ENCODE measurements at places on chromosomes 3 and 15.

DNA sequence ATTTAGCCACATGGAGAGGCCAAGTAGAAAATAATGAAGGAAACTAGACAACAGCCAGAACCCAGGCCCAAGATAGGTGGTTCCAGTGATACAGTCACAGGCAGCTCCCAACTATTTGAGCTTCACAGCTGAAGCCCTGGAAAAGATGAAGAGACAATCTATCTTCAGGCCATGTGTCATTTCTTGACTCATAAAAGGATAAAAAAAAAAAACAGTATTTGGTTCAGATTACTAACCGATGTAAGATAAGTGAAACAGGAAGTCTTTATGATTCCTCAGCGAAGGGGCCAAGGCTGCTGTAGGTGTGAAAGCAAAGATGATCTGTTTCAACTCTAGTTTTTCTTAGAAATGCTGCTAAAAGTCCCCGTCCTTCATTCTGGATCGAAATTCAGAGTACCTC lies 394.6 kb downstream of the ZNF385D start:
- no peak for DNase-seq

DNA sequence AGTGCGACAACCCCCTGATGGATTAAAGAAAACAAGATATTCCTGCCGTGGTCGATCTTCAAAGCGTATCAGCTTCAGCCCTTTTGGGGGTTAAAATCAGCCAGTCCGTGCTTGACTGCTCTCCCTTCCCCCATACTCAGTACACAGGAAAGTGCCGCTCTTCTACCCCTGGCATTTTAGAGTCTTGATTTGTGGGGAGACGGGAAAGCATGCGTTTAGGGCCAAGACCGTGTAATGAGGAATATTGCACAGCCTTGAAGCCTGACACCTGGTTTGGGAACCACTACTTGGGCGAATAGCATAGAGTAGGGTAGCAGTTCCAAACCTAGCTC lies 540 bp upstream of the EDC3 start:
- no peak for DNase-seq

GRCh38 chr3:169980055-169980454 lies 13.4 kb downstream of the SEC62 start:
- no peak for DNase-seq

DNA sequence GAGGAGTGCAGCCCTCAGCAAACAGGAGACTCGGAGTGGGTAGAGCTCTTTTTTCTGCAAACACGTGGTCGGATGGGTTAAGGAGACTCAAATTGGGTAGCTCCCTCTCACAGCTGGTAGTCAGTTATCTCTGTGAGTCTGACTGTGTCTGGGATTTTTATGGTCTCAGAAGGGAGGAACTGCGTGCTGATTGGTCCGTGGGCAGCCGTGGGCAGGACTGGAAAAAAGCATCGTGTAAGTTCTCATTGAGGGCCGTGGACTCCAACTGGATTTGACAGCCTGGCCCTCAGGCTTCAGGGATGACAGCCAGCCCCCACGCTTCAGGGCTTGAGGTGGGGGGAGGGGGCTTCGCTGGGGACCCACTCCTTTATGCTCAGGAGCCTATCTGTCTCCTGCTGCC lies 463.9 kb downstream of the EPHA3 start:
- no peak for DNase-seq

GRCh38 chr15:79015416-79015815 lies 70.6 kb upstream of the CTSH start:
- DNase-seq = no peak

- DNase-seq = peak; percentile 84
These were observed 4.1 kb downstream of the CELF6 start for GRCh38 chr15:72315706-72316370.

GRCh38 chr3:74845081-74845480 lies 230.6 kb upstream of the CNTN3 start:
- DNase-seq = no peak

DNA sequence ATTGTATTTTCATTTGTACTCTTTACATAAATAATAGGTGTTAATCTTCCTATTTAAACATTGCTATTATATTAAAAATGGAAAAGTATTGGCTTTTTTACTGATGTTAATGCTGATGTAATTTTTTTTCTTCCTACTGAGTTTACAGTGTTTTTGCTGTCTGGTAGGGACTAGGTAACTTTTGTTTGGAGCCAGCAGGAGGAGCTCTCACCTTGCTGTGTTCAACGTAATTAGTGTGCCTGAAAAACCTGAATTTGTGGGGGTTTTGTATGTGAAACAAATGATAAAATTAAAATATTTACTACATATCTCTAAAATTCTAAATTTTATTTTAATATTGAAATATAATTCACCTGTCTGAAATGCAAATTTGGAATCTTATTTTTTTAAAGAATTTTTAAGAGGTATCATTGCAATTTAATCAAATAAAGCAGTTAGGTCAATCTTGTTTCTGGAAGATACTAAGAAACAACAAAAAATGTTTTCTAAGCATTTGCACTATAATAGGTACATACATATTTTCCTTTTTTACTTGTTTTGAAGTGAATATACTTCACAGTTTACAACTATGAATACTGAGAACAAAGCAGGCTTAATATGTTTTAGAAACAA lies 48.8 kb downstream of the EPHA6 start:
- DNase-seq = peak; percentile 59

GRCh38 chr3:113695431-113695785 lies 1.0 kb downstream of the USF3 start:
- DNase-seq = no peak

DNA sequence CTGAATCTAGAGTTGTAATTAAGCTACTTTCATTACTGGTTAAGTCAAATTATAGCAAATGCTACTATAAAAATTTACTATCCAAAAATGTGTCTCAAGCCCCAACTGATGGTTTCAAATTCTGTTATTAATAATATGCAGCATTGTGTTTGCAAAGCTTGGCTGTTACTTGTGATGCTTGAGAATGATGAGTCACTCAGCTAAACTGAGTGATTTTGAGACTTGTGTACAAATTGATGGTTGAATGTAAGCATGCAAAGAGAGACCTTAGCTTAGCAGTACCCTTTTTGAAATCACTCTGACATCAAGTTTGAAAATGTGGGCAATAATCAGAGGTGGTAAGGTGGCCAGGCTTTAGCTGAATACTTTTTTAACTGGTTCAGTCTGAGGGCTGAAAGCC lies 27.6 kb downstream of the OPA1 start:
- no peak for DNase-seq

DNA sequence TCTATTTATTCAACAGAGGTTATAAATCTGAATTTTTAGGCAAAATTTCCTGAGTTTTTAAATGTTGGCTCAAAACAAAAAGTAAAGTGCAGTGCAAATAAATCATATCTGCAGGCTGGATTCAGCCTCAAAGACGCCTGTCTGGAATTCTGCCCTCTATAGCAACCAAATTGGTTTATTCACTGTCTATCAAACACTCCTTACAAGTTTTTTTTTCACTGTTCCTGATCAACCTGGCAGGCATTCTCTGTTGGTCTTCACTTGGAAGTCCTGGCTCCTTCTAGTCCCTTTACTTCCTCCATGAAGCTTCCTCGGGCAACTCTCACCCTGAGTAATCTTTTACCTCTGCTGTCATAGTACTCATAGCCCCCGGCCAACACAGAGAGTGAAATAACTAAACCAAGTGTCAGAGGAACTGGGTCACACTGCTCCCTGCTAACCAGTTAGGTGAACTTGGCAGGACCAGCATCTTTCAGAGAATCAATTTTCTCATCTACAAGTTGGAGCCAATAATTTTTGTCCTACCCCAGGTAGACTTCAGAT lies 36.8 kb upstream of the TIPARP start:
- no peak for DNase-seq

DNA sequence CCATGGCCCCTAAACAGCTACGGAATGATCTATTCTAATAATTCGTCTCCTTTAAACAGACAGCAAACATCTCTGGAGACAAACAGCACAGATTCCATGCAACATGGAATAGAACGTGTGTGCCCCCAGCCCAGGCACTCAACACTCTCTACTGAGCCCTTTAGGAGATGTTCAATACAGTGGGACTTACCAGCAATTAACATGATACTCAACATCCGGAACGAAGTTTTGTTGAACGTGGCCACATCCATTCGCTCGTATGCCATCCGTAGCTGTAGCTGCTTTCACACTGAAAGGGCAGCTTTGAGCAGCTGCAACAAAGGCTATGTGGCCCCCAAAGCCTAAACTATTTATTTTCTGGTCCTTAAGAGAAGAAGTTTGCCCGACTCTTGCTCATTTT lies 3.5 kb downstream of the ADAMTS17 start:
- no peak for DNase-seq

DNA sequence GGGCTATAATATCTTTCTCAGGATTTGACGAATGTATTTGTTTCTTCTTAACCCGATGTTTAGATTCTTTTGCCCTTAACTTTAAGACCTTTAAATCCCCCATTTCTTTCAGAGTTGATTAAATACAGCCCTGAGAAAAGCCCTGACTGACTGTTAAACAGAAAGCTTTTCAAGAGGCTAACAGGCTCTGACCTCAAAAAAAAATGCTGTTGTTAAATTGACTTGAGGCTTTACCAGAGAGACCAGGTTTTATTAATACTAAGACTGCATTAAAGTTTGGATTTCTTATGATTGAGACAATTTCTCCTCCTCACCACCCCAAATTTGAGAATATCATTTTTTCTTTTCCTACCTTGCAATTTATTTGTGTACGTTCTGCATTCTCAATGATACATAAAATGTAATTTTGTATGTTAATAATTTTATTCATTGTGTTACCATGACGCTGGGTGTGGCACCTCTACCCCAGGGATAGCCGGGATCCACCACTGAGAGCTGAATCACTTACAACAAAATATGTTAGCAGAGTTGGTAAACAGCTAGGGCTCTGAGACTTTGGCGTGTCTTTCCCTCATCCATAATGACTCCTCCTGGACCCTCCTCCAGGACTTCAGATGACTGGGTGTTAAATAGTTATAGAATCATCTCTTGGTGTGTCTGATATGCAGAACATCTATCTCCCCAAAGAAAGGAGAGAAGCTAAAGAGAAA lies 753.5 kb downstream of the NAALADL2 start:
- DNase-seq = peak; percentile 20

GRCh38 chr3:8406479-8406878 lies 95.1 kb upstream of the LMCD1 start:
- no peak for DNase-seq

- DNase-seq = no peak
These were observed 73.0 kb upstream of the ADPGK start for GRCh38 chr15:72856549-72857040.
